ENCODE measurements at places on chromosomes 5 and 9.

DNA sequence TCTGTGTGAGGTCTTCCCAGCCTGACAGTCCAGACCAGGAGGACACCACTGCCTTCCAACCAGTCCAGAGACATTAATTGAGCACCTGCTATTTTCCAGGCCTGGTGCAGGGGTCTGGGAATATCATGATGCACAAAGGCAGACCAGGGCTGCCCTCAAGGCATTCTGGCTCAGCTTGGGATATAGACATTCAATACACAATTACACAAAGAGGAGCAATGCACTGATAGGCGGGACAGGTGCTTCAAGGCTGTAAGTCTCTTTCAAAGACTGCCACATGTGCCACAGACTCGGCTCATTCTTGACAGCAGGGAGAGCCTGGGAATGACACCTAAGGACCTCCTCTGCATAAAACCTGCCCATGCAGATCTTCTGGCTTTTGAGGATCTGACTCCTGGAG lies 158.6 kb downstream of the C5orf15 start:
- DNase-seq: no peak

DNA sequence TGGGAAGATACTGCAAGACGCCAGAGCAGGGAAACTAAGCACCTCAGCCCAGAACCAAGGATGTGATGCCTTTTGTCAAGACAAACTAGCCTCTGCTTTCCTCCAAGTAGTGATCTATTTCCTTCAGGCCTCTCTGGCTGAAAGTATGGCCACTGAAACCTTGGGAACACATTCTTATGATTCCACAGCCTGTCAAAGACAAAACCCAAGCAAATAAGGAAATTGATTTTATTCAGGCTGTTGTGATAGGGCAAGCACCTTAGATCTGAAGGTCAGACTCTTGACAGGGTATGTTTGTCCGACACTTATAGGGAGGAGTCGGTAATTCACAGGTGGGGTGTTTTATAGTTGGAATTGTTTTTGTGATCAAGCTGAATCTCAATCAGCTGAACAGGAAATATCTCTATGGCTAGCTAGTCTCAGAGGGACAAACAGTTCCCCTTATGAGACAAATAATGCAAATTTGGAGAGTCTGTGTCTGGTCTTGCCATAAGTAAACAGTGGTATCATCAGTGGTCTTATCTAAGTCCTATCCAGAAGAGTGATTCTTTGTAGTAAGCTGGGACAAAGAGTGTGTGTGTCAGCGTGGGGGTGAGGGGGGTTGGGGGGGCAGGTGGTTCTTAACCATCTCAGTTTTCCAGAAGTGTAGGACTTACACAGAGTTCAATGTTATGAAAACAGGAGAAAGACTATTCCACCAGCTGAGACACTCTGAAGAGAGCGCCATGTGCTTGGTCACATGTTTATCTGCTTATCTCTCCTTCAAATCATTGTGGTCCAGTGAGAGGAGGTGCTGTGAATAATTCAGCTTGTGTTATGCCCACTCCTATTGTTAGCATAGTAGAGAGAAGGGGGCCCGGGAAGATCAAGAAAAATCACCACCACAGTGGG lies 6.7 kb upstream of the ZCCHC10 start:
- DNase-seq: peak; percentile 37

DNA sequence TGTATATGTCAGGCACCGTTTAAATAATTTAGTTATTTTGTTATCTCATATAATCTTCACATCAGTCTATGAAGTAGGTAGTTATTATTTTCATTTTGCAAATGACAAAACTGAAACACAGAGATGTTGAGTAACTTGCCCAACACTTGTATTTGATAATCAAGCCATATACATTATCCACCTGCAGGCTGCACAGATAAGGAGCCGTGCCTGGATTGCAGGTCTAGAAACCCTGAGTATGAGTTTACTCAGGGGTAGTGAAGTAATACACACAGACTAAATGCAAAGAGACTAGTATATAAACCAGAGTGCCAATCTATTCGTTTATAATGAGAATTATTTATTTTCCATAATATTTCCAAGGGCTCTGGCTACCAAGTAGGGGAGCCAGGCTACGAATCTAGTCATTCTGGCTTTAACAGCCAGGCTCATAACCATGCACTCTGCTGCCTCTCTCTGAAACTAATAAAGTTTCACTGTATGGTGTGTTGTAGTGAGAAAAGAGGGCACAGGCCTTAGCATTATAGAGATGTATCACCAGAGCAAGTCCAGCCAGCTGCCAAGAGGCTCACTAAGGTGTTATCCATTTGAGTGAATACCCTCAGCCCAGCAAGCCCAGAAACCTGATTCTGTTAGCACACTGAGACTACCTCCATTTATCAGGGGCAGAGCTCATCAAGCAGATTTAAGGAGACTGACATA lies 4.5 kb downstream of the HEMGN start:
- DNase-seq: no peak

DNA sequence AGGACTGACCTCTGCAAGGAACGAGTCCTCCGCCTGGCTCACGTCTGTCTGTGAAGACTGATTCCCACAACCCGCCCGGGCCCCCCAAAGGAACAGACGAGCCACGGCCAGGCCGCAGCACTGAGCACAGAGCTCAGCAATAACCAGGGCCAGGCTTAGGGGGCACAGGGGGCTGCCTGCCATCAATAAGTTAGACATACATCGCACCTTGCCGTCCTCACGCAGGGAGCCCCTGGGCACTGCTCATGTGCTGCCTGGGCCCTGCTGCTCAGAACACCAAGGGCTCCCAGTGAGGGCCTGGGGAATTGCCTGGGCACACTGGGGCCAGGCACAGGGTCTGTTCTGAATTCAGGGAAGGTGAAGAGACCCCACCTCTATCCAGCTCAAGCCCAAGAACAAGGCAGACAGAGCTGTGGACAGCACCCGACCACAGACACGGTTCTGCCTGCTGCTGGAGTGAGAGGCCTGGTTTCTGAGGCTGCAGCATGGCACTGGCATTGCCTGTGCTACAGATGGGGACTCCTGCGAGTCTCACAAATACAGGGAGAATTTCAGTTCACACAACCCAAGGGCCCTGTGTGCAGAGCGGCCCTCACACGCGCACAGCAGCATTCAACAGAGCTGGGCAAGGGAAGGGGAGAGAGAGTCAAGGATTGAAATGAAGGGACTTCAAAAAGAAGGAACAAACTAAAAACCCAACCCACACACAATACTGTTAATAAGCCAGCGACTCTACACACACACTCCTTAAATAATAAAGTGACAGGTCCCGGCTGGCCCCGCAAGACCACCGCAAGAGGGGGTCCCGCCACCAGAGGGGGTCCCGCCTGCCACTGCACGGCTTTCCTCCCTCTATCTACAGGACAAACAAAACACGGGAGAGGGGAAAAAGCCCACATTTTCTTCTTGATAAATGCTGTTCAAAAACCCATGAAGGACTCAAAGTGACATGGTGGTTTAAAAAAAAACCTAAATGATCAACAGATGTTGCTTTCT lies 32.0 kb downstream of the PRRT1B start:
- DNase-seq: no peak

GRCh38 chr5:168022446-168023169 lies 268.8 kb upstream of the WWC1 start:
- DNase-seq: no peak

All from GM13977 (cell line).